GM23248 (cell line): ENCODE measurements at places on chromosomes 11 and 22.
A peak's percentile ranks its signal among the peaks of the same experiment; 100 is the strongest.

DNA sequence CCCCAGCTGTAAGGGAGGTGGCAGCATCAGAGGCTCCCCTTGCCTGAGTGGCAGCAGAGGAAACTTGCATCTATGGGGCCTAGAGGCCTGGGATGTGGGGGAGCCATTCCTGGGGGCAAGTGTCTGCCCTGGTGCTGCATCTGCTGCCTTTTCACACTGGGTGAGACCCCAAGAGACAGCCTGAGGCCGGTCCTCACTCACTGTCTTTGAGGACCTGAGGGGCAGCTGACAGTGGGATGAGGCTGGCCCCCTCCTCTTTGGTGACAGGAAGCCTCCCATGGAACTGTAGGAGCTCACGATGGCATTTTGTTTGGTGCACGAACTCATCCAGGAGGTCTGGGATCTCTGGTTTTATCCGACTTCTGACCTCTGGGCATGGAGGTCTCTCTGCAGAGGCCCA lies 82.2 kb upstream of the PRODH start:
- no peak for DNase-seq

DNA sequence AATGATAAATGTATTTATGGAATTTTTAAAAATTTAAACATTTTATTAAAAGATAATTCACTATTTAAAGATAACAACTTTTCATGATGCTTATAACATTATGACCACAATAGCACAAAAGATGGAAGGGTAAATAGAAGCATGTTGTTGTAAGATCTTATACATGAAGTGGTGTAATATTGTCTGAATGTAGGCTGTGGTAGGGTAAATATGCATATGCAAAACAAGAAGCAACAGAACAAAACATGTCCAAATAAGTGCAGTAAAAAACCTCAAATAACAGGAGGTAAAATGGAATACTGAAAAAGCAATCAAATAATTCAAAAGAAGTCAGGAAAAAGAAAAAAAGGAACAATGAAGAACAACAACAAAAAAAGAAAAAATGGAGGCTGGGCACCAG lies 56.0 kb downstream of the ADM start:
- no peak for DNase-seq

- DNase-seq: peak; percentile 59
Observed at GRCh38 chr22:38564669-38565068, 5.3 kb downstream of the DMC1 start.

DNA sequence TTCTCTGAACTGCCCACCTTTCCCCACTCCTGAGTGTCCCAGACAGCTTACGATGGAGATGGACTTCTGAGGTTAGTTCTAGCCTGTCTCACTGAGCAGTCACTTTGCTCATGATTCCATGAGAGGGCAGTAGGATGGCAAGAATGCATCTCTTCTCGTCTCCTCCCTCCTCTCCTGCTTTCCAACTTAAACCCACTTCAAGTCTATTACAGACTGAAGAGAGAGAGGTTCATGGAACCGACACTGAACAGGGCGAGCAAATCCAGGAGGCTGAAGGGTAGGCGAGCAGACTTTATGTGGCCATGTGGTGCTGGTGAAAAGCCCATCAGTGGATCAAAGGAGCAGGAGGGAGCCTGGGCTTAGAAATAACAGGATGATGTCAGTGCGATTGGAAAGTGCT lies 38.6 kb downstream of the CEP164 start:
- DNase-seq: no peak

- DNase-seq: peak; percentile 85
Observed at GRCh38 chr11:33063326-33063881, 24.0 kb downstream of the TCP11L1 start.
